ENCODE measurements at places on chromosomes 7 and 10. TPM values are rescaled to one million over a fixed set of nuclear protein-coding genes. Genes with fewer than 3 reads are reported as not detected.
A peak's percentile ranks its signal among the peaks of the same experiment; 100 is the strongest.

The AMPH gene
- total RNA-seq, result 2.5 TPM

The GPR146 gene
- total RNA-seq, result 30.8 TPM

The ZNF727 gene
- 8.6 TPM for total RNA-seq

The ARHGEF35 gene
- total RNA-seq, result 2.5 TPM

The HDAC9 gene
- total RNA-seq, result 22.2 TPM

The STEAP1B gene
- 1.4 TPM for total RNA-seq

The SLC26A3 gene
- 8.9 TPM for total RNA-seq

The FEZF1 gene
- total RNA-seq, result not detected

The CHAT gene
- total RNA-seq, result not detected

The GRID1 gene
- total RNA-seq, result 1.9 TPM

The CRYGN gene
- total RNA-seq, result not detected

The ANKRD1 gene
- total RNA-seq, result not detected

The LBX1 gene
- not detected for total RNA-seq

The GSDME gene
- 11.9 TPM for total RNA-seq

The TDRD1 gene
- total RNA-seq, result not detected

DNA sequence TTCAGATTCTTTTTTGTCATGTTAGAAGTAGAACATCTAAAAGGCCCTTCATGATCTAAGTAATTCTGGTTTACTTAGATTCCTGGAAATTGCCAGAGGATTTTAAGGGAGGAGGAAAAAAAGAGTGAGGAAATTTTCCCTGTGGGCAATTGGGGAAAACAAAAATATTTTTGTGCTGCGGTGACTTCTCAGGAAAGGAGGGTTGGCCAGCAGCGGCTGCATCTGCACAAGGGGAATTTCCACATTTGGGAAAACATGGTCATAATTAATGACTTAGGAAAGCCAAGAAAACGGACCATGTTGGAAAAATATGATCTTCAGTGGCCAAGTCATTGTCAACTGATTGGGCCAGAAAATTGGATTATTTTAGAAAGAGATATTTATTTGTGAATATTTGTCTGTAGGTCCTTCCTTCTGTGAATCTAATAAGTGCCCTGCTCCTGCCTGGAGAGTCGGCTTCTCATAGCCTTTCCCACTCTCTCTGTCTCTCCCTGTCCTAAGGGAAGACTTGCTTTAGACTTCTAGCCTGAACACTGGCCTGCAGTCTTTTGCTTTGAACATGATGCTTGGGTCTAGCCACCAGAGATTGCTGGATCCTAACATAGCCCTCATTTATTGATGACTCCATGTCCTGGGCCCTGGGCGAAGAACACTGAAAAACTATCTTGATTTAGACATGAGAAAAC, 124.2 kb upstream of the MKLN1 start:
- no peaks in the 10 kb centered on the region for H3K27me3 ChIP-seq
- H3K36me3 ChIP-seq, result no peaks in the 10 kb centered on the region
- peak; percentile 78 for DNase-seq

DNA sequence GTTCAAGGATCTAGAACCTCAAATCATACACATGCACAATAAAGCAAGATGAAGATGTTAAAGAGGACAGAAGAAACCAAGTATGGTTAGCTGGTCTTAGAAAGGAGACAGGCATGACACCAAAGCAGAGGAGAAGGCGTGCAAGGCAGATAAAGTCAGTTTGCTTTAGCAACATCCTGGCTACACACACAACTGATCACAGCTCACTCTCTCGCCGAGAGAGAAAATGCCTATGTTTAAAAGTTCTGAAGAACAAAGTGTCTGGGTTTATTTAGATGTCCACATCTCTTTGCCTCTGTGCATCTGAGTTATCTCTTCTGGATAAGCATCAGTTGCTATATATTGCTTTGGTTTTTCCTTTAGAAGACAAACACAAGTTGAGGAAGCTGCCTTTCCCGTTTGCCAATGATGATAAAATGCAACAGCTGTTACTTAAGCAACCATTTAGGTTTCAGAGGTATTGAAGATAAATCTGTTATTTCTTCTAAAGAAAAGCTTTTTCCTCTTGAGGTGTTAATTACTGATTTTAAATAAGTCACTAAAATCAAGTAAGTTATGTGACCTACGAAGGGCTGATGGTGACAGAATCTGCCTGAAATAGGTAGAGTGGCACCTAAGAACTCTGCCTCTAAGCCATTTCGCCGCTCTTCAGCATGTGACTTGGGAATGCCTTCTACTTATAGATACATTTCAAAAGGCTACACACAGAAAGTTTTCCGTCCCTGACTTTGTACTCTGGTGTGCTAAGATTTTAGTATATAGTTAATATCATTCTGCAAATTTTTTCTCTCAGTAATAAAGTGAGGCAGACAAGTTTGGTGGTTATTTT, 146.2 kb upstream of the ASAH2 start:
- no peak for DNase-seq
- no peaks in the 10 kb centered on the region for H3K36me3 ChIP-seq
- H3K27me3 ChIP-seq, result no peaks in the 10 kb centered on the region
- no peak overlapping the region for H3K27ac ChIP-seq

- no peaks in the 10 kb centered on the region for H3K27me3 ChIP-seq
- no peak overlapping the region for H3K4me3 ChIP-seq
- DNase-seq, result no peak
- H3K27ac ChIP-seq, result no peak overlapping the region
These were observed 99.1 kb downstream of the SND1 start for GRCh38 chr7:127751062-127751461.

DNA sequence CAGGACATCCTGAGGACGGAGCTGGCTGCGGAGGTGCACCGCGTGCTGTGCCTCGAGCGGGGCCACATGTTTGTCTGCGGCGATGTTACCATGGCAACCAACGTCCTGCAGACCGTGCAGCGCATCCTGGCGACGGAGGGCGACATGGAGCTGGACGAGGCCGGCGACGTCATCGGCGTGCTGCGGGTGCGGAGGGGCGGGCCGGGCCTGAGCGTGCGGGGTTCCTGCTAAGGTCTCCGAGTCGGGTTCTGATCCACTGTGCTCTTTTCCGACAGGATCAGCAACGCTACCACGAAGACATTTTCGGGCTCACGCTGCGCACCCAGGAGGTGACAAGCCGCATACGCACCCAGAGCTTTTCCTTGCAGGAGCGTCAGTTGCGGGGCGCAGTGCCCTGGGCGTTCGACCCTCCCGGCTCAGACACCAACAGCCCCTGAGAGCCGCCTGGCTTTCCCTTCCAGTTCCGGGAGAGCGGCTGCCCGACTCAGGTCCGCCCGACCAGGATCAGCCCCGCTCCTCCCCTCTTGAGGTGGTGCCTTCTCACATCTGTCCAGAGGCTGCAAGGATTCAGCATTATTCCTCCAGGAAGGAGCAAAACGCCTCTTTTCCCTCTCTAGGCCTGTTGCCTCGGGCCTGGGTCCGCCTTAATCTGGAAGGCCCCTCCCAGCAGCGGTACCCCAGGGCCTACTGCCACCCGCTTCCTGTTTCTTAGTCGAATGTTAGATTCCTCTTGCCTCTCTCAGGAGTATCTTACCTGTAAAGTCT, 10.4 kb downstream of the ATG9B start:
- no peak overlapping the region for H3K27ac ChIP-seq
- no peaks in the 10 kb centered on the region for H3K36me3 ChIP-seq
- peak overlapping the region; percentile 40 for H3K4me3 ChIP-seq
- peaks cover 28% of the 10 kb centered on the region for H3K4me1 ChIP-seq
- peak; percentile 84 for DNase-seq

DNA sequence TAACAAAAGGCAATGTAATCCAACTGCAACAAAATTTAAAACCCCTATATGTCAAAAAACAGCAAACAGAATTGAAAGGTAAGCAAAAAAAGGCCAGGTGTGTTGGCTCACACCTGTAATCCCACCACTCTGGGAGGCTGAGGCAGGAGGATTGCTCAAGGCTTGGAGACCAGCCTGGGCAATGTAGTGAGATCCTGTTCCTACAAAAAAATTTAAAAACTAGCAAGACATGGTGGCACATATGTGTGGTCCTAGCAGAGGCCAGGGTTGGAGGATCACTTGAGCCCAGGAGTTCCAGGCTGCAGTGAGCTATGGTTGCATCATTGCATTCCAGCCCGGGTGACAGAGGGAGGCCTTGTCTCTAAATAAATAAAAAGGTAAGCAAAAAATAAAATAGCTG, 212.1 kb upstream of the KLF14 start:
- no peak overlapping the region for H3K4me3 ChIP-seq

DNA sequence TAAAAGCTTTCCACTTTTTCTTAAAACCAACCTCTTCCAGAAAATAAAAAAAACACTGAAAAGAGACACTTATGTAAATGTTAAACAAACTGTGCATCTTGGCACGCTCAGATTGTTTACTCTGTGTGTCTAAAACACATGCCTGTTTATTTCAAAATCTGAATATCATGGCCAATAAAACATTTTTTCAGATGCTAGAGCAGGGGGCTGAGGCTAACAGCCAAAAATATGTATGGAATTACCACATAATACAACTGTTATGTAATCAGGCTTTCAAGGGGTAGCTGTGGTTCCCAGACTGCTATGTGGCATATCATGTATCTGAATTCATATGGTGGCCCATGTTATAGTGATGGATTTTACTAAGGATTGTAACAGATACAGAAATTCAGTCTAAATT, 130.4 kb downstream of the HIBADH start:
- no peak for DNase-seq
- H3K36me3 ChIP-seq, result peaks cover 33% of the 10 kb centered on the region
- no peaks in the 10 kb centered on the region for H3K4me1 ChIP-seq
- no peak overlapping the region for H3K27ac ChIP-seq

- H3K4me1 ChIP-seq, result no peaks in the 10 kb centered on the region
- H3K36me3 ChIP-seq, result no peaks in the 10 kb centered on the region
- no peaks in the 10 kb centered on the region for H3K27me3 ChIP-seq
- no peak overlapping the region for H3K4me3 ChIP-seq
- no peak for DNase-seq
These were observed 482.6 kb downstream of the DNAJB6 start for GRCh38 chr7:157819455-157819807.

DNA sequence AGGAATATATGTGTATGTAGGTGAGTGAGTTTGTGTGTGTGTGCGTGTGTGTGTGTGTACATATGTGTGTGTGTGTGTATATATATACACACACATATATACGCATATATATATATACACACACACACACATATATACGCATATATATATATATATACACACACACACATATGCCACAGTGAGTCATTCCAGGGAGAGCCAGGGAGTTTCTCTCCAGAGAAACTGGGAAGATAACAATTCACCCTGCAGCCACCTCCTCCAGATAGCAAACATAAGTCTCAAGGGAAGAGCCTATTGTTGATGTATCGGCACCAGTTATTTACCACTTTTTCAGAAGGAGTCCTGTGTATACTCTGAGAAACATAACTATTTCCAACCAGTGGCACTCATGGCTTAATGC, 102.3 kb upstream of the STK17A start:
- H3K4me3 ChIP-seq, result no peak overlapping the region
- no peaks in the 10 kb centered on the region for H3K36me3 ChIP-seq
- H3K27me3 ChIP-seq, result no peaks in the 10 kb centered on the region
- DNase-seq, result no peak

DNA sequence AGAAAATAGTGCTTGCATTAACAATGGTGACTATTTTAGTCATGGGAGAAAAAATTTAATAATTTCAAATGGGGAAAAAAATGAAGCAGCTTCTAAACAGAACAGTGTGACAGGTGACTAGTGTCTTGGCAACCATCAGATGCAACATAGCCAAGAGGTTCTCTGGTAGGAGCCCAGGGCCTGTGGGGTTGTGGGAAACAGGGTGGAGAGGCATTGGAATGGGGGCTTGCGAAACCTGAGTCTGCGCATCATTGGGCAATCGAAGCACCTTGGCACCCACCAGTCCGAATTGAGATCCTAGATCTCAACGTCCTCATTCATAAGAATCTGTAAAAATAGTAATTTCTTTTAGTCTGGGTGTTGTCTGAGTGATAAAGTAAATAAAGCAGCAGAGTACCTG, 19.2 kb upstream of the PARD3 start:
- no peaks in the 10 kb centered on the region for H3K4me1 ChIP-seq
- DNase-seq, result no peak
- no peaks in the 10 kb centered on the region for H3K36me3 ChIP-seq
- no peak overlapping the region for H3K4me3 ChIP-seq
- no peak overlapping the region for H3K27ac ChIP-seq

- DNase-seq, result no peak
- H3K4me1 ChIP-seq, result no peaks in the 10 kb centered on the region
- H3K27me3 ChIP-seq, result no peaks in the 10 kb centered on the region
- H3K4me3 ChIP-seq, result no peak overlapping the region
- no peaks in the 10 kb centered on the region for H3K36me3 ChIP-seq
- H3K27ac ChIP-seq, result no peak overlapping the region
These were observed 184.7 kb downstream of the DGKB start for GRCh38 chr7:14717816-14718215.

- no peaks in the 10 kb centered on the region for H3K4me1 ChIP-seq
- no peak overlapping the region for H3K4me3 ChIP-seq
- no peaks in the 10 kb centered on the region for H3K36me3 ChIP-seq
- H3K27me3 ChIP-seq, result no peaks in the 10 kb centered on the region
- DNase-seq, result no peak
- no peak overlapping the region for H3K27ac ChIP-seq
These were observed 252.6 kb downstream of the SEC23IP start for GRCh38 chr10:120145107-120145506.

- peak within 1 kb of the TSS; percentile 69 for H3K4me3 ChIP-seq
- no peaks in the 10 kb centered on the region for H3K27me3 ChIP-seq
- no peaks in the 10 kb centered on the region for H3K36me3 ChIP-seq
- peak; percentile 92 for DNase-seq
- H3K27ac ChIP-seq, result peak within 1 kb of the TSS; percentile 89
- peaks cover 33% of the 10 kb centered on the region for H3K4me1 ChIP-seq
These were observed at the start of gene SGCE for GRCh38 chr7:94655848-94656657. SGCE (minus strand) TSS chr7:94656133; CDS start chr7:94656098, 35 bp downstream.

DNA sequence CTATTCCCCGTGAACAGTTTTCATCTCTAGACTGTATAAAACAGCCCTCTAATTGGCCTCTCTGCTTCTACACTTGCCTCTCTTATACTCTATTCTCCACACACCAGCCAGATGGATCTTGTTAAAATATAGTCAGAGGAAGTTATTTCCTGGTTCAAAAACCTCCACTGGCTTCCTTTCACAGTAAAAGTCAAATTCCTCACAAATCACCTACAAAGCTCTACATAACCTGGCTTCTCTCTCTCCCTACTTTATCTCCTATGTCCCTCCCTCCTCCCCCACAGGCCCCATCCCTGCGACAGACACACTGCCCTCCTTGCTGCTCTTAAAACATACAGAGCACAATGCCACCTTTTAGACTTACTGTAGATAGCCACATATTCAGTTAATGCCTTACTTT, 60.1 kb downstream of the TPK1 start:
- H3K36me3 ChIP-seq, result no peaks in the 10 kb centered on the region
- no peaks in the 10 kb centered on the region for H3K4me1 ChIP-seq
- no peak for DNase-seq
- H3K4me3 ChIP-seq, result no peak overlapping the region

GRCh38 chr7:98760201-98760651, 109.6 kb downstream of the TMEM130 start:
- no peak overlapping the region for H3K27ac ChIP-seq
- H3K4me3 ChIP-seq, result no peak overlapping the region
- H3K4me1 ChIP-seq, result no peaks in the 10 kb centered on the region
- no peak for DNase-seq
